HCT116 (cell line): ENCODE measurements at places on chromosomes 6 and 20. TPM values are rescaled to one million over a fixed set of nuclear protein-coding genes. Genes with fewer than 3 reads are reported as not detected.

GRCh38 chr6:133964052-133964451 is 11.0 kb downstream of the TBPL1 start:
- H3K36me3 ChIP-seq, result no peaks in the 10 kb centered on the region
- no peak overlapping the region for H3K27ac ChIP-seq
- no peaks in the 10 kb centered on the region for H3K27me3 ChIP-seq
- peaks cover 20% of the 10 kb centered on the region for H3K4me1 ChIP-seq

DNA sequence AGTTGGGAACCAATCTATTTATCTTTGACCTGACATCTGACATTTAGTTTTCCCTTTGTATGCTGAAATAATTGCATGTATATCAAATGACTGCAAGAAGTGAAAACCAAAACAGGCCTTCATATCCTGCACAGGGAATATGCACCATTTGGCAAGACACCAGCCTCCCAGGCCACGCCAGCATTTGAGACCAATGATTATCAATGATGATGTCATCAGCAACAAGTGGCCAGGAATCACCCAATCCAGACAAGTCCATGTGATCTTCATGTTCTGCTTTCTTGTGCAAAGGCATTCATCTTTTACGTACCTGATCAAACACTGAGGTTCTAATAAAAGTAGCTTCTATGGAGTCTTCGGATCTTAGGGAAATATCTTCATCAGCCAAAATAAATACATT is 107.4 kb upstream of the TENT5A start:
- no peak overlapping the region for H3K27ac ChIP-seq
- no peaks in the 10 kb centered on the region for H3K36me3 ChIP-seq
- no peaks in the 10 kb centered on the region for H3K27me3 ChIP-seq
- DNase-seq, result no peak
- H3K4me3 ChIP-seq, result no peak overlapping the region

- DNase-seq, result no peak
- no peak overlapping the region for H3K4me3 ChIP-seq
- no peak overlapping the region for H3K27ac ChIP-seq
- H3K4me1 ChIP-seq, result no peaks in the 10 kb centered on the region
- no peaks in the 10 kb centered on the region for H3K36me3 ChIP-seq
- no peaks in the 10 kb centered on the region for H3K27me3 ChIP-seq
These were observed 84.3 kb upstream of the ESR1 start for GRCh38 chr6:151723152-151723551.

SMOC2 gene
- total RNA-seq, result 0.42 TPM

- H3K27ac ChIP-seq, result peak overlapping the region; percentile 46; the same call in 1 of the 2 replicates
- H3K27me3 ChIP-seq, result no peaks in the 10 kb centered on the region
- H3K36me3 ChIP-seq, result no peaks in the 10 kb centered on the region
These were observed 88.4 kb downstream of the HFE start for GRCh38 chr6:26175428-26176181.

CHRNA4 gene
- not detected for total RNA-seq

MAN1A1 gene
- total RNA-seq, result 46.0 TPM

DNA sequence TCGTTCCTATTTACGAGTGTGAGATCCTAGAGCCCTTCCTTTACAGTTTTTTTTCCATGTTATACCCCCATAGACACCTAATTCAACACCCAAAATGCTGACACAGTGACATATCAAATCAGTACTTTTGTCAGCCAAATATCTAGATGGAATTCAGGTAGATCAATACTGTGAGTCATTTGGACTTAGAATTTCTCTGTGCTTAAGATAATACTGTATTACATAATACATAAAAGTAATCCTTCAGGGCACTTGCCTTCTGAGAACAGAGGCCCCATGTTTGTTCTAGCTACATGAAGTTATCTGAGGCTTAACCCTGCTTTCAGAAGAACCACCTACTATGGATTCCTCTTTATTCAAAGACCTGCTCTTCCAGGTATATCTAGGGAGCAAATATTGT is 623.1 kb downstream of the PHF3 start:
- no peak for DNase-seq
- H3K27me3 ChIP-seq, result no peaks in the 10 kb centered on the region
- H3K27ac ChIP-seq, result no peak overlapping the region
- no peaks in the 10 kb centered on the region for H3K4me1 ChIP-seq

SGK2 gene
- 2.3 TPM for total RNA-seq

DNA sequence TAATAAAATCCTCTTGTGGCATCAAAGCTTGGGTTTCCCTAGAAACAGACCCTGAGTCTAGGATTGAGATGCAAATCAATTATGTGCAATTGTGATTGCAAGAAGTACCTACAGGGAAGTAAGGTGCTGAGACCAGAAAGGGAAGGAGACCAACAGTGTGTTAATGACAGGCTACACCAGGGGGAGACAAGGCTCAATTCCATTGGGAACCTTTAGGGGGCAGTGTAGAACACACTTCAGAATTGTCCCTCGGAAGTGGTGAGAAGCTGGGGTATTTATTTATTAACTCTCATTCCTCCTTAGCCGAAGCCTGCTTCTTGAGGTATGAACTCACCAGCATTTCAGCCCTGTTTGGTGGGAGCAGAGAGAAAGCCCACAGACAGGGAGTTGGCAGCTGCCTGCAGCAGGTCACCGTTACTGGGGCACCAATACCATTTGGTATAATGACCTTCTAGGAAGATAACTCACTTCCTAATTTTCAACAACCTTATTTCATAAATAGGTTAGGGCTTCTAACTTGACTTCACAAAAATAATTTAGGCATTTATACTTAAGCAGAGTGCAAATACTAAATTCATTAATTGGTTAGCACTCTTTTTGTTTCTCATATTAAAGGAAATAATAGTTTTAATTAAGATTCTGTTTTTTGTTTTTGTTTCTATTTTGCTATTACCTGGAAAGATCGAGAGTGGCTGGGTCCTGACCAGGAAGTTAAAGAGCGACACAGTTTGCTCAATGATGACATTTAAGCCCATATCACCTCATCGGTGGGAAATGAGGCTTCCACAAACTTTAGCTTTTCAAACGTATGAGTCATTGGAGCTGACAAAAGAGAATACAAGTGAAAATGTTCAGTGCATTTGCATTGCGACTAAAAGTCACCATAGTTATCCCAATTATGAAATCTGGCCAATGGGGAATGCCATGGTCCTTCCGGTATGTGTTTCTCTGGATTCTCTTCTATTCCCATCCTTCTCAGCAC is 94.8 kb downstream of the BTBD3 start:
- H3K4me3 ChIP-seq, result no peak overlapping the region
- no peaks in the 10 kb centered on the region for H3K27me3 ChIP-seq
- DNase-seq, result peak; percentile 31
- H3K4me1 ChIP-seq, result no peaks in the 10 kb centered on the region

DNA sequence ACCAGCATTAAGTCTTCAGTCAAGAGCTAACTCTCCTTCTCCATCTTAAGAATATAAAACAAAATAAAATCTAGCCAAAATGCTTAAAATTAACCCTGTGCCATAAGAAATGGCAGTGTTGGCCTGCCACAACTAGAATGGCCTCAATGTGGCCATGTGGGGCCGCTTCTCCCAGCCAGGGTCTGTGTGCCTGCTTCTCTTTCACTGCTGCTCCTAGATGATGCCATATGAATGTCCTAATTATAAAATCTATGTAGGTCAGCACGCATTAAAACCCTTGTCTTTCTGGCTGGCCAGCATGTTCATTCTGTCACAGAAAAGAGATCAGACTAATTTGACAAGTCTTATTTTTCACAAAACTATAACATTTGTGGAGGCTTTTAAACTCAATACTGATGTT is 102.6 kb downstream of the C6orf118 start:
- H3K36me3 ChIP-seq, result no peaks in the 10 kb centered on the region
- no peak overlapping the region for H3K4me3 ChIP-seq
- no peaks in the 10 kb centered on the region for H3K27me3 ChIP-seq
- no peak for DNase-seq

GMDS gene
- total RNA-seq, result 34.4 TPM

DNA sequence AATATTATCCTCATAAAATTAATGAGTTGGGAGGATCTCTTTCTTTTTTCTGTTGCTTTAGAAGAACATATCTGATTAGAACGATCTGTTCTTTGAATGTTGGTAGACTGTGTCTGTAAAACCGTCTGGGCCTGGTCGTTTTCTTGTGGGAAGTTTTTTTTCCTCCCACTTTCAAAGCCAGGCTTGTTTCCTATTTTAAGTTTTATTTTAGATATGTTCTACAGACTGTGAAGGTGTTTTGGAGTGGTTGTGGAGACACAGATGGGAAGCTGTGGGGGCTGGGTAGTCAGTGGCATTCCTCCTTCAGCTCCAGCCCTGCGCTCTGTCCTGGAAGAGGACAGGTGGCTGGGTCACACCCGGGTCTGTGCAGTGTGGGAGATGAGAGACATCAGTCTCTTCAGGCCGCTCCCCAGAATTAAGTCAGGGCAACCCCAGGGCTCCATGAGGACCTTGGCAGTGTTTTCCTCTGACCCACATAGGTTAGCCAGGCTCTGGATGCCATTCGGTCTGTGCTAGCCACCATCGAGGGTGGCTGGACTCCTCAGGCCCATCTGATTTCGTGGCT is 92.0 kb upstream of the SCP2D1 start:
- DNase-seq, result no peak
- H3K4me3 ChIP-seq, result no peak overlapping the region
- H3K27ac ChIP-seq, result no peak overlapping the region
- no peaks in the 10 kb centered on the region for H3K36me3 ChIP-seq
- H3K27me3 ChIP-seq, result no peaks in the 10 kb centered on the region

CLVS2 gene
- total RNA-seq, result not detected

FOXC1 gene
- 40.7 TPM for total RNA-seq

- no peak overlapping the region for H3K4me3 ChIP-seq
- H3K36me3 ChIP-seq, result no peaks in the 10 kb centered on the region
- no peak overlapping the region for H3K27ac ChIP-seq
- H3K4me1 ChIP-seq, result no peaks in the 10 kb centered on the region
- 0 out of 2 replicates have a peak, but pooled peaks cover 3% of the 10 kb centered on the region for H3K27me3 ChIP-seq
These were observed 35.1 kb upstream of the UNC93A start for GRCh38 chr6:167255918-167256553.

DNA sequence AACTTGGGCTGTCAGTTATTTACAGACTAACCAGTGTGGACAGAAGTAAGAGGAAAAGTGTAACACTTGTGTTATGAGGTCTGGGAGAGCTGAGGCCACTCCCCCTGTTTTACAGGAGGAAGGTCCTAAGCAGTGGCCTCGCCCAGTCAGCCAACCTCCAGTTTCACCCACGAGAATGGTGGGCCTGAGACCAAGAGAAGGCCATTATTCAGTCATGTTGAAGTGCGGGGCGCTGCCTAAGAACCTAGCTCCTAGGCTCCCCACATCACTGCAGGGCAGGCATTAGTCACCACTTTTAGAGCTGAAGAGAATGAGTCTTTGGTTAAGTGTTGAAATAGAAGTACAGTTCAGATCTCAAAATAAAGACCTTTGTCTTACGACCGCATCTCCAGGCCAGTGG is 27.9 kb downstream of the CDYL start:
- H3K36me3 ChIP-seq, result no peaks in the 10 kb centered on the region
- no peak overlapping the region for H3K4me3 ChIP-seq
- H3K27ac ChIP-seq, result no peak overlapping the region
- no peaks in the 10 kb centered on the region for H3K27me3 ChIP-seq
- H3K4me1 ChIP-seq, result no peaks in the 10 kb centered on the region; the same call in 1 of the 2 replicates

DNA sequence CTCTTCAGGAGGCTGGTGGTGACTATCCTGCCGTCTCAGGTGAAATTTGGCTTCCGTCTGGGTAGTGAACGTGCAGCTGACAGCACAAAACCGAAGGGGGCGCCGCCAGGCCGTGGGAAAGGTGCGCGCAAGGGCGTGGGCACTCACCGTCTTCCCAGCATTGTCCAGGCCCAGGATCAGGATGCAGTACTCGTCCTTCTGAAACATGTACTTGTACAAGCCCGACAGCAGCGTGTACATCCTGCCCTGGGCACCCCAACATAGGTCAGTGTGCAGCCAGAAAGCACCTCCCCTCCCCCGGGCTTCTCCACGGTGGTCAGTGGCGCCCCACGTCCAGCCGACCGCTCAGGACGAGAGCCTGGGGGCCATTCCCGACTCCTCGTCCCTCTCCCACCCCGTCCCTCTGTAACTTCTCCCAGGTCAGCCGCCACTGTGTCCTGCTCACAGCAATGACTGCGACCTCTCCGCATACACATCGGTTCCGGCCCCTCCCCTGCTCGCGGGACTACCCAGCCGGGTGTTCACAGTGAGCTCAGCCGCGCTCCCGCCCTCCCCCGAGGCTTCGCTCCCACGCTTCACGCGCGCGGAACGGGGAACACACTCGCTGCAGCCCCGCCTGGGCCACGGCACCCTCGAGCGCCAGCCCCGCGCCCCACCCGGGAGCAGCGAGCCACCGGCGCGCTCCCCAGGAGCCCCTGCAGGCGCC is 771 bp downstream of the ARFRP1 start:
- DNase-seq, result no peak
- H3K4me1 ChIP-seq, result peaks cover 13% of the 10 kb centered on the region
- peak overlapping the region; percentile 95 for H3K27ac ChIP-seq
- no peaks in the 10 kb centered on the region for H3K27me3 ChIP-seq
- H3K36me3 ChIP-seq, result peaks cover 39% of the 10 kb centered on the region
- peak overlapping the region; percentile 96 for H3K4me3 ChIP-seq

SIRPB2 gene
- total RNA-seq, result not detected

DNA sequence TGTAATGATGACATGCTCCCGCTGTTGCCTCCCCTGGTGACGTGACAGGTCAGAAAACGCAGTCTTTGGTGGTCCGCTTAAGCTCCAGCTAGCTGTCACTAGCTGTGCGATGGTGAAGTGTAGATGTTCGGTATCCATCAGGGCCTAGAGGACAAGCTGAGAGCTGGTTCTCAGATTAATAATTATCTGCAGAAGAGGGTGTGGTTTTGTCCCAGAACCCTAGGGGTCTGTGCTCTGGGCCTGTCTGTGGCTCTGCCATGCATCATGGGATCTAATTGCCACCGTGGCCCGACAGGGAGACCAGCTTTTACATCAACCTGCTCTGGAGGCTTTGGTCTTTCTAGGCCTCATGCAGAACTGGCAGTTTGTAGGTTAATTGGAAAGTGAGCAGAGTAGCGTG is 34.1 kb downstream of the ERMARD start:
- no peaks in the 10 kb centered on the region for H3K36me3 ChIP-seq
- H3K27me3 ChIP-seq, result no peaks in the 10 kb centered on the region
- H3K4me1 ChIP-seq, result peaks cover 12% of the 10 kb centered on the region
- H3K4me3 ChIP-seq, result no peak overlapping the region
- H3K27ac ChIP-seq, result no peak overlapping the region

SLC22A1 gene
- 0.86 TPM for total RNA-seq

DNA sequence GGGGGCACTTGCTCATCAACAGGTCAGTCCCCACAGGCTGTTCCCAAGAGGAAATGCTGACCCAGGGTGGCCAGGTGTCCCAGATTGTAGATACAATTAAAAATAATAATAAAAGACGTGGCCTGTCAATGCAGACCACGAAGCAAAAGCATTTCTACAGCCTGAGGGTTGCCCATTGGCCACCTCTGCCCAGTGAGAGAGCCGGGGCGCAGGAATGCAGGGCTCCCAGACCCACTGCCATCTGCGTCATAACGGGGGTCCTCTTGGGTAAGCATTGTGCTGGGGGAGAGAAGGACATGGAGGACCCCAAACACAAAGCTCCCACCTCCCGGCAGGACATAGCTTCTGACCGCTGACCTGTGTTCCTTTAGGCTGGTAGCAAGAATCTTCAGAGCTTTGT is 22.9 kb upstream of the AFDN start:
- H3K4me3 ChIP-seq, result no peak overlapping the region
- no peaks in the 10 kb centered on the region for H3K4me1 ChIP-seq
- no peaks in the 10 kb centered on the region for H3K36me3 ChIP-seq
- no peak for DNase-seq
- H3K27ac ChIP-seq, result no peak overlapping the region
